ENCODE measurements at places on chromosomes 6 and 20.

DNA sequence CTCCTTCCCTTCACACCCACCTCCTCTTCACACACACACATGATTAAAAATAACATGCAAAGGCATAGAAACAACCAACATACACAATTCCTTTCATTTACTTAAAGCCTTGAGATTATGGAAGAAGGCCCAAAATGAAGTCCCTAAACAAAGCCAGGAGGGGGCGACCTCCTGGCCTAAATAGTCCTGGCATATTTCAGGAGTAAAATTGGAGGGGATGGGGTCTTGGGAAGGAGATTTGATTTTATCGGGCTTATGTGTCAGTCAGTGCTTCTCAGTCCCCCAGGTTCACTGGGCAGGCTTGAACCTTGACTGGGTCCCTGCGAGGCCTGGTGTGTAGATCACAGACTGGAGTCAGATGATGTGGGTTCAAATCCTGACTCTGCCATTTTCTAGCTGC, 266.4 kb downstream of the SAMD5 start:
- DNase-seq: no peak

DNA sequence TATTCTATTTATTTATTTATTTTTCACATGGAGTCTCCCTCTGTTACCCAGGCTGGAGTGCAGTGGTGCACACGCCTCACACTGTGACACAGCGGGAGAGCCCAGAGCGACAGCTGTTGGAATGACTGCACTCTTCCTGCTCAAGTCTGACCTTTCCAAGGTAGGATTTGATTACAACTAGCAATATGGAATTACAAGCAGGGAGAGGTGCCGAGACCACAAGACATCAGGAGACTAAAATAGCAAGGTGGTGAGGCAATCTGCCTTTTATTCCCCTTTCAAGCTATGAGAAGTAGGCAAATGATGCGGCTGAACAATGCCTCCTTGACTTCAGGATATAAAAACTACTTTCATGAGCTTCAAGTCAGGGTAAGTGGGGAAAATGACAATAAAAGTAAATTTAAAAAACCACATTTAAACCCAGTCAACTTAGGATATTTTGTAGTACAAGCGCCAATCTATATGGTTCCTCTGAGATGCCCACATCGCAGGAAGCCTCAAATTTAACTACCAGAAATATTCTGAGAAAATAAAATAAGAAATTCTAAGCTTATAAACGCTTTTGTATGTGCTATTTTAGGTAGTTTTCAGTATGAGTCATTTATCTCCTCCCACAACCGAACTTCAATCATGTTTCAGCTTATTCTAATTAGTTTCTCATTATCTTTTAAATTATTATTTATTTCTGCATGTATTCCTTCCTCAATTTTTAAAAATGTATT, 146.9 kb upstream of the SGK1 start:
- DNase-seq: peak; percentile 41

GRCh38 chr6:125277838-125278237, 23.9 kb downstream of the HDDC2 start:
- DNase-seq: no peak

GRCh38 chr6:45455408-45455807, 77.7 kb upstream of the SUPT3H start:
- no peak for DNase-seq

DNA sequence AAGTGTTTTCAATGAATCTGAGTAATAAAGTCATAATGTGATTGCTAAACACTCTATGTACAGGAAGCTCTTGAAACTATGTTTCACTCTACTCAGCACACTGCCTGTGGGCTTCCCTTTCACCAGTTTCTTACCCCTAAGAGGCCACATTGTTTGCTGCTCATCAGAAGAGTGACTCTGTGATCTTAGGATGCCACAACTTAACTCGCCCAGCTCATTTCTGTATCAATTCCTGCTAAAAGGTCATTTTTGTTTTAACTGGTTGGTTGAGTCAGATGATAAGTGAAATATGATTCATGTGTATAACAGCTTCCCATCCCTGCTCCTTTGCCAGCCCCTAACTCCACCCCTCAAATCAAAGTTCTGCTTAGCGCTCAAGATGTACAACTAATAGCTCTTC, 9.8 kb upstream of the NDUFAF4 start:
- DNase-seq: no peak

GRCh38 chr6:161498881-161499280, 225.0 kb upstream of the AGPAT4 start:
- DNase-seq: no peak

DNA sequence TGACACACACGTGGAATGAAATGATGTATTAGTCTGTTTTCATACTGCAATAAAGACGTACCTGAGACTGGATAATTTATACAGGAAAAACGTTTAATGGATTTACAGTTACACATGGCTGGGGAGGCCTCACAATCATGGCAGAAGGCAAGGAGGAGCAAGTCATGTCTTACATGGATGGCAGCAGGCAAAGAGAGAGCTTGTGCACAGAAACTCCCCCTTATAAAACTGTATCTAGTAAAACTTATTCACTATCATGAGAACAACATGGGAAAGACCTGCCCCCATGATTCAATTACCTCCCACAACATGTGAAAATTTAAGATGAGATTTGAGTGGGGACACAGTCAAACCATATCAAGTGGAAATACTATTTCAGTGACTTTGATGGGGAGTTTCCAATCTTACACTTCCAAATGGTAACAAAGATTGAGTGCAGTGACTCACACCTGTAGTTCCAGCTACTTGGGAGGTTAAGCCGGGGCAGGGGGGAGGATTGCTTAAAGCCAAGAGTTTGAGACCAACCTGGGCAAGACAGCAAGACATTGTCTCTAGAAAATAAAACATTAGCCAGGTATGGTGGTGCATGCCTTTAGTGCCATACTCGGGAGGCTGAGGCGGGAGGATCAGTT, 8.2 kb upstream of the LY86 start:
- DNase-seq: no peak

GRCh38 chr6:112180095-112180820, 74.1 kb downstream of the LAMA4 start:
- DNase-seq: peak; percentile 79

DNA sequence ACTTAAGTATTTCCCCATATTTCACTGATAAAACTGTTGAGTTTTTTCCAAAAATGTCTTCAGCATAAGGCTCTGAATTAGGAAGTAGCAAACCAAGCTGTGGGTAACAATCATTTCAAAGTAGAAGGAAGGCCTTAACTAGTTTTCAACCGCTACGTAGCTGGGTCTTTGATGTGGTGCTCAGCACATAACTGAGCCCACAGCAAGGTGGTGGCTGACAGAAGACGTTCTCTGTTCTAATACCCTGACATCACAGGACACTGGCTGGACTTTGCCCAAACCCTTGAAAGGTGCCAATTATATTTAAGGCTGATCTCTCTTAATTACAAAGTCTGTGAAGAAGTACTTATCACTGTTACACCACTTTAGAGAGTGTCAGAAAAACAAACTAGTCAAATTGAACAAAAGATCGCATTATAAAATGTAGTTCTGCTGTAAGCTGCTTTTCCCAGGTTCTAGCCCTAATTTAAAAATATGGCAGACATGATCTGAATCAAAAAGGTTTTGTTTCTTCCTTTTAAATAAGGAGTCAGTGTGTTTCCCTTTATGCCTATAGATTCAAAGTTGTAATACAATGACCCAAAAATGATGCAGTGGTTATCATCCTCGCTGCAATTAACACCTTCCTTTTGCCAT, 26.7 kb downstream of the MAN1A1 start:
- DNase-seq: no peak

- no peak for DNase-seq
Observed at GRCh38 chr6:31531771-31532643, 3.2 kb downstream of the MCCD1 start.

DNA sequence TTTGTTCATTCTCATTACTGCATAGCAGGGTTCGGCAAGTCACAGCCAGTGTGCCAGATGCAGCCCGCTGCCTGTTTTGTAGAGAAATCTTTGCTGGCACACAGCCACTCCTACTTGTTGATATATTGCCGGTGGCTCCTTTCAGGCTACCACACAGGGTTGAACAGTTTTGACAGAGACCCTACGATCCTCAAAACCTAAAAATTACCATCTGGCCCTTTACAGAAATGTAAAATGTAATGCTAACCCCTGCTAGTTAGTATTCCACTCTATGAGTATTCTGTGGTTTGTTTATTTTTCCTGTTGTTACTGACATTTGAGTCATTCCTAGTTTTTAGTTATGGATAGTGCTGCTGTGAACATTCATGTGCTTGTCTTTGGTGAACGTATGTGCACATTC, 11.5 kb downstream of the DHX35 start:
- peak; percentile 11 for DNase-seq

GRCh38 chr6:7568021-7568420, 22.0 kb upstream of the SNRNP48 start:
- no peak for DNase-seq

DNA sequence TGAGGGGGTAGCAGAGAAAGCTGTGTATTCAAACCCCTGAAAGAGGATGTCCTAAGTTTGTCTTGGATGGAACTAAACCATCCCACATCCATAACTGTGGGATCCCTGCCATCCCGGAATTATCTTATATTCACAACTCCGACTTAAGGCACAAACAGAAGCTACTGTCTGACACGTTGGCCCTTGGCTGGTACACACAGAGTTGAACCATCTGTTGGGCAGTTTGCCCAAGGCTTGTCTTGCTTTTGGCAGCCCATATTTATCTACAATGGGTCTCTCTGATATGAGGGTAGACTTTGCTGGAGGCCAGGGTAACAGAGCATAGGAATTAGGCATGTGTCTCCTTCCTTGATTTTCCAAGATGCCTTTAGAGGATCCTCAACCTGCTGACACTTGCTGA, 116.6 kb upstream of the PROKR2 start:
- DNase-seq: peak; percentile 74

DNA sequence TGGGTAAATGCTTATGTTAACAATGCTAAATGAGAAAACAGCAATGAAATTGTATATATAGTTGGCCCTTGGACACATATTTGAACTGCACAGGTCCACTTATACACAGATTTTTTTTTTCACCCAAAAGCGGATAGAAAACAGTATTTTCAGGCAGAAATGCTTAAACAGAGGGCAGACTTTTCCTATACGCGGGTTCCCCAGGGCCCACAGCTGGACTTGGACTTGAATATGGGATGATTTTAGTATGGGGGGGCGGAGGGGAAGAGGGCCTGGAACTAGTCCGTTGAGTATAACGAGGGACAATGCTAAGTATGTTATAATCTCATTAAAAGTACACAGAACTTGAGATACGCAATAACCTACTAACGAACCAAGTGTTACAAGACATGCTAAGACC, 1.1 kb upstream of the PRSS35 start:
- no peak for DNase-seq

GRCh38 chr6:33280539-33280938, 3.6 kb downstream of the B3GALT4 start:
- DNase-seq: no peak

GRCh38 chr6:11804135-11804534, 25.5 kb upstream of the ADTRP start:
- DNase-seq: no peak

GRCh38 chr20:41837669-41838224, 219.6 kb upstream of the CHD6 start:
- DNase-seq: no peak

DNA sequence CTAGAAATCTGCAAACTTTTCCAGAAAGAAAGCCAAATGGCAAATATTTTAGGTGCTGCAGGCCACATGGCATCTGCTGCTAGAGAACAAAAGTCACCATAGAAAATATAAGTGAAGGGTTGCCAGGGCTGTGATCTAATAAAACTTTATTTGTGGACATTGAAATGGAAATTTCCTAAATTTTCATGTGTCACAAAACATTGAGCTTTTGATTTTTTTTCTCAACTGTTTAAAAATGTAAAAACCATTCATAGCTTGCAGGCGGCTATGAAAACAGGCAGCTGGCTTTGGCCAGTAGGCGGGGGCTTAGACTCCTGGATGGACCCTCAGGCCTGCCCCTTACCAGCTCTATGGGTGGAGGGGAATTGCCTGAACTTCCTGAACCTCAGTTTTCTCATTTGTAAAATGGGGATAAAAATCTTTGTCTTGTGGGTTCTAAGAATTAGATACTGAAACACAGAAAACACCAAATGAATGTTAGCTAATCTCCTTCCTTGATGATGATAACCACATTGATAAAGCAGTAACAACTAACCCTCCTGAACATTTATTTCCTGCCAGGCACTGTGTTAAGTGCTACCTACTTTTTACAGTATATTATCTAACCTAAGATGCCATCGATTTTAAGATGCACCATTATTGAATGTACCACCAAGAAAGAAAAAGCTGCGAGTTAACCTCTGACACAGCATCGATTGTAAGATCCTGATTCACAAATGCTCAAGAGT, 85.5 kb downstream of the SLC22A23 start:
- DNase-seq: no peak

- no peak for DNase-seq
Observed at GRCh38 chr20:44716309-44717106, 1.3 kb downstream of the CCN5 start.

DNA sequence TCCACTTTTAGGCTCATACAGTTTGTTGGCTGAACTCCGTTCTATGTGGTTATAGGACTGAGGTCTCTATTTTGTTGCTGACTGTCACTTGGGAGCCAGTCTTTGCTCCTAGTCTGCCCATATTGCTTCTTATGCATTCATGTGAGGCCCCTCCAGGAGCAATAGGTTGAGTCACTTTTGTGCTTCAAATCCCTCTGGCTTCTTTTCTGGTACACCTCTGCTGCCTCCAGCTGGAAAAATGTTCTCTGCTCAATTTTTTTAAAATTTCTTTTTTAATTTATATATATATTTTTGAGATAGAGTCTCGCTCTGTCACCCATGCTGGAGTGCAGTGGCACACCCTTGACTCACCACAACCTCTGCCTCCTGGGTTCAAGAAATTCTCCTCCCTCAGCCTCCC, 42.7 kb upstream of the NOX3 start:
- DNase-seq: no peak

GRCh38 chr6:38479331-38479730, 160.4 kb downstream of the BTBD9 start:
- DNase-seq: no peak

DNA sequence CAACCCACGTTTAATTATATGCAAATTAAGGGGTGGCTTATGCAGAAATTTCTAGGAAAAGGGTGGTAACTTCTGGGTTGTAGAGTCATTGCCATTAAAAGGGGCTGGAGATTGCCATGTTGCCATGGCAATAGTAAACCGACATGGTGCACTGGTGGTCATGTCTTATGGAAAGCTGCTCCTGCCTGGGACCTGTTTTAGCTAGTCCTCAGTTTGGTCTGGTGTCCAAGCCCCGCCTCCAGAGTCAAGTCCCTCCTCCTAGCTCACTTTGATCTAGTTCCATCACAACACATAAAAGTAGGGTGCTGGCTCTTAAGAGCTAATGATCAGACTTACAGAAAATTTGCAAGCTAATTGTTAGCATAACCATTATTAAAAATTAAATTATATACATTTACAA, 5.3 kb downstream of the SLC22A2 start:
- no peak for DNase-seq

- DNase-seq: no peak
Observed at GRCh38 chr6:51891784-51892183, 195.6 kb downstream of the PKHD1 start.

GRCh38 chr20:48326868-48327267, 500.9 kb downstream of the PREX1 start:
- DNase-seq: no peak
